Umbilical cord (tissue), 2 donors: ENCODE measurements at places on chromosomes 2 and 18. TPM values are rescaled to one million over a fixed set of nuclear protein-coding genes. Genes with fewer than 3 reads are reported as not detected.

DNA sequence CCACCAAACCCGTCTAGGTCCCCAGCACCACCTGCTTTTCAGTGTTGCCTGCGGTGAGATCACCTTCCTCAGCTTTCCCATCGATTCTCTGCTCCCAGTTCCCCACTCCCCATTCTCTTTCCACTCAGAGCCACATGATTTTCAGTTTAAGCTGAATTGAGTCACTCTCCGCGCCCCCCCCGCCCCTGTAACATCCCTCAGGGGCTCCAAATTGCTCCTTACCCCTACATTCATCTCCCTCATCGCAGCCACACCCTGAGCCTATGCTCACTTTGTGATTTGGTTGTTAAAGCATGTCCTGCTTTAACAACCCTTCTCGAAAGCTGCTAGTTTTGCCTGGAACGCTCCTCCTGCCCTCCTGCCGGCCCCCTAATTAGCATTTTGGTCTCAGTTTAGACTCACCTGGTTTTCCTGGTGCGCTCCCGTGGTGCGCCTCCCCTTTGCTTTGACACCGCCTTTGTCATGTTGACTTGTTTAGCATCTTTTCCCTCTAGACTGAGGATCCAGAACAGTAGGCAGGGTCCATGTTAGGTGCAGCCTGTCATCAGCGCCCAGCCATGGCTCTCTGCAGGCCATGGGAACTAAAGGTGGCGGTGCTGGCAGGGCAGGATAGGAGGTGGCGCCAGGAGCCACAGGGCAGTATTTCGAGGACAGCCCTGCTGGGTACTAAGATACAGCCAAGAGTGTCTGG, 60.8 kb downstream of the ST3GAL5 start:
- no peak for DNase-seq

DNA sequence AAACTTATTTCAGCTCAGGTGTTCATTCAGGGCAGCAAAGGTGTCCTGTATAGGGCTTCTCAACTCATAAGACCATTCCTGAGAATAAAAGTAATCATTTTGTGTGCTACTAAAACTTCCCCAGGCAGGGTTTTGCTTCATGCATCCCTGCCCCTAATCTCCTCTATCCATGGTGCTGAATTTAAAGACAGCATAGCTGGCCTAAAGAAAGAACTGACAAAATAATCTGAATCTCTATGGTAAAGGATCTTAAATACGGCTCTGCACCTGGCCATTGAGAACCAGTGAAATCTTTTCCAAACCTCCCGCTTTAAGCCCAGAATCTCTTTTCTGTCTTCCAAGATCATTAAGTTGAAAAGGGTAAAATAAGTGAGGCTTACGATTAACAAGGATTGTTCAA, 292.1 kb upstream of the KLHL29 start:
- DNase-seq = peak; percentile 61

DNA sequence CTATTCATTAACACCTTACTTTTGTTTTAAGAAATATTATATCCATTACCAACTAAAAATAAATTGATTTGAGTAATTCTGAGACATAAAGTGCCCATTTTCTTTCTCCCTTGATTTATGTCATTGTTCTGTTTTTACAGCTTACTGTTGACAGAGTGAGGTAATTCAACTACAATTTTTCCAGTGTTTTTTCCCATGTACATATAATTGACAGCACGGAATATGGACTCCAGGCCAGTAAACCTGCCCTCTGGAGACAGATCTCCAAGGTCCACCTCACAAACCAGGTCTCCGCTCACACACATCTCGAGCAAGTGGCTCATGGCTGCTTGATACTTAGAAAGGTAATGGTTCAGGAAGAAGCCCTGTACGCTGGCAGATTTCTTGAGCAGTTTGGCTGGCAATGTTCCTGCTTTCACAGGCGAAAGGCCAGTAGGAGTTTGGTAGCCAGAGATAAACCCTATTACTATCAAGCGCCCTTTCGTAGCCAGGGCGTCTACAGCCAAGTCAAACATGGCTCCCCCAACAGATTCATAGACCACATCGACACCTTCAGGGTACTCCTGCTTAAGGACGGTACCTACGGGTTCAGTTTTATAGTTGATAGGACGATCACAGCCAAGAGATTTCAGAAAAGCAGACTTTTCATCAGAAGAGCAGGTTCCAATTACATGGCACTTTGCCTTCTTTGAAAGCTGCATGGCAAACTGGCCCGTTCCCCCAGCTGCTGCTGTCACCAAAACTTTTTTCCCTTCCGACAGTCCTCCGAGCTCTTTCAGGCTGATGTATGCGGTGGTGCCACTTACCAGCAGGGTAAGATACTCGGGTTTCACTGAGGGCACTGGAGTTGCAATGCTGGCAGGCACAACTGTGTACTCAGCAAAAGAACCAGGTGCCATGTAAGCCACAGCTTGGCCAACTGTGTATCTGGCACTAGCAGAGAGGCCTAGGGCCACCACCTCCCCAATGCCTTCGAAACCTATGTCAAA, 7.4 kb downstream of the PTGR3 start:
- no peak for DNase-seq

DNA sequence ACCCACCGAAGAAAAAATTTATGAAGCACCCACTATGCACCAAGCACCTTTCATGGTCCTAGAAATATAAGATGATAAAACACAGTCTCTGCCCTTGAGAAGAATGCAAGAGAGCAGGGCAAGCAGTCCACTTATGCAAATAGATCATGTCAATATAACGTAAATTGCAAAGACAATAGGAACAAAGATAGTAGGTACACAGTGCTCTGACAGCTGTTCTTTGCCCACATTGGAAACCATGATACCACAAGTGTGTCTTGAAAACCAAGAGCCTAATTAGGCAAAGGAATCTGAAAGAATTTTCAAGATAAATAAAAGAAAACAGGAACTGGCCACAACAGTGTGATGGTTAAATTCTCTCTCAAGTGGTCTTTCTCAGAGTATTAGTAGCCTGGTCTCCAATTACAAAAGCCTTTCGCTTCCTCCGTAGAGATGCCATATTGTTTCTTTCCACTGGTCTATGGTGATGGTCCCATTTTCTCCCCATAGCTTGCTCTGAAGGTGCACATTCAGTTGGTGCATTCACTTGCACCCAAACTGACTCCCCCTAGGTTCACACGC, 108.5 kb downstream of the VWC2L start:
- DNase-seq = no peak

DNA sequence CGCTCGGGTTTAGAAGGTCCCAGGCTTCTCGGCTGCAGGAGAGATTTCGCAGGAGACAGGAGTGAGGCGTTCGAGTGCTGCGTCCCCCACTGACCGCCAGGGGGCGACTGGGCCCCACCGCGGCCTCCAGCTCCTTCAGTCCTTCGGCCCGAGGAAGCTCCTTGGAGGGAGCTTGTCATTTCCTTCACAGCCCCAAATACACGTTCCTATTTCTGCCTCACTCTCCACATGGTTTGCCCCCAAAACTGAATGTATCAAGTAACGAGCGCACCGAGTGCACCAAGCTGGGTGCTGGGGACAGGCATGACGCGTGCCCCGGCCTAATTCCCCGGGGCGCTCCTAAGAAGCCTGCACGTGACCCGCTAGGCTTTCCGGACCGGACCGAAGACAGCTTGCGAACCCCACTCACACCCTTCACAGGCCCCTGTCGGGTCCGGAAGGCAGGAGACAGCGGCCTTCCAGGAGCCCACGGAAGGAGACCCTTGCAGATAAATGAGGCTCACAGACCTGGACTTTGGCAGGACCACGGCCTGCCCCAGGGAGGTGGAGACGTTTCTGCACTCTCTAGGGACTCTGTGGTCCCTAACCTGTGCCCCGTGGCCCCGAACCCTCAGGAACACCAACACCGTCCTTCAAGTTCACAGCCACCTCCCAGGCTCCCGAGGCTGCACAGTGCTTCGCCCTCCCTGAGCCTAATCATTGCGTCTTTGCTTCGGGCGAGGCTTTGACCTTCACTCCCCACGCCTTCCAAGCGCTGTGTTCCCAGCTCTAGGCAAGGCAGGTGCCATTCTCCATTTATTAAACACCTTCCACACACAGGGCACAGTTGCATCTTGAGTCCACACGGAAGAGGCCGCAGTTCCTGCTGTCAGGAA, 13.0 kb upstream of the FAHD2A start:
- peak; percentile 55 for DNase-seq

- DNase-seq = no peak
Observed at GRCh38 chr2:229856413-229856812, 65.4 kb downstream of the TRIP12 start.

NYAP2 gene
- 0.96 TPM for total RNA-seq

CD207 gene
- 0.96 TPM for total RNA-seq

BBS5 gene
- 13.7 TPM for total RNA-seq
